ENCODE measurements at places on chromosomes 6 and 20.

GRCh38 chr6:220721-221475 is 71.4 kb upstream of the DUSP22 start:
- no peak for ATAC-seq

DNA sequence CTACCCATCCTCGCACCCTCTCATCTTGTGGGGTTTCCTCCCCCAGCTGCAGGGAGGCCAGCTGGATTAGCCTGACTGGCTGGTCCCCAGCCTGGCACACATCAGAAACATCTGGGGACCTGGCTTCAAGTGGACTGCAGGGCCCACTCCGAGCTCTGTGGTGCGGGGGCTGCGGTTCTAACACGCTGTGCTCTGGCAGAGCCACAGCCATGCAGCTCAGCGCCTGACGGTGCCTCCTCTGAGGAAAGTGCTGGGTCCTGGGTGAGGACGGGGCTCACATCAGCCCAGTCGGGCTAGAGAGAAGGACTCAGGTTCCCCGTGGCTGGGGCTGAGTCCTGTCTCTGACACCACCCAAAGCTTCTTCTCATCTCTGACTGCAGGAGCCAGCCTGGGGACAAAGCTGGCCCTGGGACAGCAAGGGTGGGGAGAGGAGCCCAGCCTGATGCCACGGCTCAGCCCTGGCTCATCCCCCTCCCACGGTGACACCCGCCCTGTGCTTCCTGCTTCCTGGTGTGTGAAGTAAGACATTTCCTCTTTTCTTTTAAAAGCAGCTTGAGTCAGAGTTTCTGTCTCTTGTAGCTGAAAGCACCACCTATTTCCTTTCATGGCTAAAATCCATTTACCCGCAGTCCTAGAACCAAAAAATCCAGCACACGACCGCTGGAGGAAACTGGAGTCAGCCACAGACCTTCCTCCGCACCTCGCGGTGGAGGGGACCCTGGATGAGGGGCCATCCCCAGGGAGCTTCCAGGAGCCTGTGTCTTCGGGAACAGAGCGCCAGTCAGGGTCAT is 127.4 kb upstream of the AFDN start:
- ATAC-seq: peak; percentile 92

- no peak for ATAC-seq
Observed at GRCh38 chr6:51655517-51655916, 431.9 kb downstream of the PKHD1 start.

DNA sequence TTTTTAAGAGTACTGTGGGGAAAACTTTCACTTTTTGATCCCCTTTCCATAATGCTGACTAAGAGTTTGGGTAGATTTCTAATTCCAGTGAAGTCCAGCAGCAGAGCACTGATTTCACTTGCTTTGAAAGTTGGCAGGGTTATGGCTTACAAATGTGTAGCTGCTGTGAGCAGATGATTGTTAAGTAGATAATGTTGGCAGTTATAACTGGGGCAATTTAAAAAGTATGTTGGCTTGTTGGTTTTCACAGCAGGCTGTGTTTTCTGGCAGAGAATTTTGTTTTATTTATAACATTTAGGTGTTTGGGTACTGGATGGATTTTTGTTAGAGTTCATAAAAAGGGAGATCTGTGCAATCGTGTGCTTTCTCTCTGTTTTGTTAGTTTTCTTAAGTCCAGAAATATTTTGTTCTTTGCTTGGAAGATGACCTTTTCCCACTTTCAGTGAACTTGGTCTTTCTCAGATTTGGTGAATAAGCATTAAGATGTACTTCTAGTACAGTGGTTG is 31.4 kb downstream of the AFDN start:
- ATAC-seq: no peak

DNA sequence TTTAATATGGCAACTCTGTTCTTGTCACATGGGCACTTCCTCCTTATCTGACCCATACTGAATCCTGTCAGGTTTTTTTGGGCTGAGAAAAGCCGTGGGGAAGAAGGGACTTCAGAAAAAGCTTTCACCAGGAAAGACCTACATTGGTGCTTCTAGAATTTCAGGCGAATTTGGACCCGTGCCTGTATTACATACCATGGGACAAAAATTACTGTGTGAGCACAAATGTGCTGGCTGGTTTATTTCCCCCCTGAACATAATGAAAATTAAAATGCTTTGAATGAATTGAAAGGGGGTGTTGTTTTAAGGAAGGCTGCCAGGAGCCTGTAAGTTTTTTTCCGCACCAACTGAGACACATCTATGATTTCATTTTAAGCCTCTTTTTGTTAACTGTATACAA is 29.6 kb downstream of the CAP2 start:
- ATAC-seq: no peak

- no peak for ATAC-seq
Observed at GRCh38 chr6:167845856-167846255, 19.1 kb downstream of the AFDN start.

- no peak for ATAC-seq
Observed at GRCh38 chr6:134980846-134981245, 30.9 kb upstream of the ALDH8A1 start.

DNA sequence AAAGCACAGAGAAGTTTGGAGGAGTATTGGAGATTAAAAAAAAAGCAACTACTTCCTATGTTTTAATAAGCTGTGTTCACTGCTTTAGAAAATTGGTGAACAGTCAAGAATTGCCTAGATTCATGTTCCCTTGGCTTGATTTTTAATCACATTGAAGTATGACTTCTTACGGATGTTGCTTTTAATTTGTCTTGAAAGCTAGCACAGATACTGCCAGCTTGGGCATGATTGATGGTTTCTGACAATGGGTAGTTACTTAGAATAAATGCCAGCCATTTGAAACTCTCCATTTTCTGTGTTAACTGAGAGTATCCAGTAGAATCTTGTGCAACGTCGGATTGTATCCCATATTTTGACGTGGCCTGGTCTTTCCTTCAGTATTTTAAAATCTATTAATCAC is 178.0 kb downstream of the DTNBP1 start:
- no peak for ATAC-seq

DNA sequence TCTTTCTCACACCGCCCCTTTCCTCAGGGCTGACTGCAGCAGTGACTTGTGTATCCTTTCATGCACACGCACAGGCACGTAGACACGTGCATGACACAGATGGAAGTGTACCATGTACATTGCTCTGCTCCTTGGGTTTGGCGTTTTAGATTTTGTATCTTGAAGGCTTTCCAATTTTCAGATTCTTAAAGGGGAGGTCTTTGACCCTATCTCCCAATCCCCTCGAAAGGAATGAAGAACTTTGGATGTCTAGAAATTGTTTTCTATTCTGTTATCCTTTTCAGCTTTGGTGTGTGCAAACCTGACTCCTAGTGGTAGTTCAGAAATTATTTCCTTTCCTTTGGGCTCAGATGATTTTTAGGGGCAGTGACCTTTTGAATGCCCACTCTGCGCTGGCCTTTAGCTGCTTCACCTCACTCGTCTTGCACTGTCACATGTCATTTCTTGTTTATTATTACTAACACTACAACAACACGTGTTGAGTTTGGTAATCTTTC is 63.0 kb downstream of the HIVEP1 start:
- peak; percentile 82 for ATAC-seq

DNA sequence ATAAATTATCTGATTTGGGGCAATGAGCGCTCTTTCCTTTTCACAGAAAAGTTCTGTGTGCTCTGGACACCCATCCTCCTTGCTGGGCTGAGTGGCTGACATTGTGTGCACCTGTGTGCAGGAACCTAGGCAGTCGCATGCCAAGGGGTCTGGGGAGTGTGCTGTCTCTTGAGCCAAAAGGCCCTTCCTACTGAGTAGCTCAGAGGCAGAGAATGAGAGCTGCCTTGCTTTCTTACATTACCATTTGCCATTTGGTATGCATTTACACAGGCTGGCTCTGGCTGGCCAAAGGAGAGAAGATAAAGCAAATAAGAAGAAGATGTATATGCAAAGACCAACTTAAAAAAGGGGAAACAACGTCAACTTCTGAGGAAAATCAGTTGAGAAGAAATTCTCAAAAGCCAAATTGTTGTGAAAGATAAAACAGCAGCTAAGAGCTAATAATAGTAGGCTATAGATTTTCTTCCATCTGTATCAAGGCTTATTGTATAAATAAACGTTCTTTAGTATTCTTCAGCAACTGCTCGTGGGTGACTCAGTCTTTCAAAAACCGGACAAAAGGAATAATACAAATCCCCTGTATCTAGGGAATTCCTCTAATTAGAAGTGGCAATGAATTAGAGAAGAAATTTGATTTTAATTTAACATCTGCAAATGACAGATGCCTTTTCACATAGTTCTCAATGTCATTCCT is 121.9 kb downstream of the INSM1 start:
- no peak for ATAC-seq

DNA sequence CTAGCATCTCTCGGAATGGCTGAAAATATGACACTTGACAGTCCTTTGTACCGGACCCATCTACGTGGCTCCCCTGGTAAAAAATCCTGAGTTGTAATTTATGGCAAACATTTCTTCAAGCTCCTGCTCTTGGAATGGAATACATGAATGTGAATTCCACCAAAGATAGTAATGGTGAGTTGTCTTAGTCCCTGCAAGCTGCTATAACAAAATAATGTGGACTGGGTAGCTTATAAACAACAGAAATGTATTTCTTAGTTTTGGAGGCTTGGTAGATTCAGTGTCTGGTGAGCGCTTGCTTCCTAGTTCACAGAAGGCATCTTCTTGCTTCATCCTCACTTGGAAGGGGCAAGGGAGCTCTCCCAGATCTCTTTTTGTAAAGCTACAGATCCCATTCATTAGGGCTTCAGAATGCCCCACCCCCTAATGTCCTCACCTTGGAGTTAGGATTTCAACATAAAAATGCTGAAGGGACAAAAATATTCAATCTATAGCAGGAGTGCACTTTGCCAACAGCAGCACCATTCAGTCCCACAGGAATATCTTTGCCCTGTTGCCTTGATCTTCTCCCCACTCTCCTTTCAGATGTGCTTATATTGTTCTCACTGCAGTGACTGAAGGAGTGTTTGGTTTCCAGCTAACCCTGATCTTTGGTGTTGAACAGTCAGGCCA is 167.8 kb upstream of the HDAC2 start:
- ATAC-seq: no peak

DNA sequence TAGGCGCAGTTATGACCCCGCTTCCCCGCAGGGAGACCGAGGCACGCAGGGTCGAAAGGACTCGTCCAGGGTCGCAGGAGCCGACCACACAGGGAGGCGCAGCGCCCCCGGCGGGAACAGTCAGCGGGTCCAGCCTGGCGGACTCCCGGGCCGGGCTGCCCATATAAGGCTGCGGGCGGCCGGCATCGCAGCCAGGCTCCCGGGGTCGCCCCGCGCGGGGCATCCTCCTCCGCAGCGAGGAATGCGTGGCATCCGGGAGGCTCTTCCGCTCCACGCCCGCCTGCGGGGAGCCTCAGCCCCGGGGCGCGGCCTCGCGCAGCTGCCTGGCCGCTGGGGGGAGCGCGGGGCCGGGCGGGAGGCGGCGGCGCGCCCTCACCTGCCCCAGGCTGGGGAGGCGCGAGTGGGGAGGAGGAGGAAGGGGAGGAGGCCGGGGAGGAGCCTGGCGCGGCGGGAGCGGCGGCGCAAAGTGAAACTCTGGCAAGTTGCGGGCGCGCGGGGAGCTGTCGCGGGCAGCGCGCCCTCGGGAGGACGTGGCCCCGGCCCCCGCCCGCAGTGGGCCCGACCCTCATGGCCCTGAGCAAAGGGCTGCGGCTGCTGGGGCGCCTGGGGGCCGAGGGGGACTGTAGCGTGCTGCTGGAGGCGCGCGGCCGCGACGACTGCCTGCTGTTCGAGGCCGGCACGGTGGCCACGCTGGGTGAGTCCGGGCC is at the start of gene SYNJ2:
Gene SYNJ2 (plus strand): TSS at position 469 of the 707 bp plus-strand sequence. CDS start 99 bp downstream, at position 568.
- peak; percentile 95 for ATAC-seq

DNA sequence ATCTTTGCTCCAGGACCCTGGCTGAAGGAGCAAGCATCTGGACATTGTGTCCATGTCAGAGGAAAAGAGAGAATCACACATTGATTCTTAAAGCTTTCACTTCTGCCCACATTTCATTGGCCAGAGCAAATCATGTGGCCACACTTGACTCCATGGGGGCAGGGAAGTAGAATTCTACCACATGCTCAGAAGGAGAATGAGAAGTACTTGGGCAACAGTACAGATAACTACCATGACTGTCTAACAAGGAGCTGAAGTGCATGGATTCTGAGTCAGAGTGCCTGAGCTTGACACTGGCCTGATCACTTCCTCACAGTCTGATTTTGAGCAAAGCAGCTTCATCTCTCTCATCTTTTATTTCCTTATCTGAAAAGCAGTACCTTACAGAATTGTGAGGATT is 38.6 kb downstream of the GHRH start:
- ATAC-seq: peak; percentile 76

GRCh38 chr6:14618759-14619418 is 501.3 kb downstream of the CD83 start:
- no peak for ATAC-seq

- ATAC-seq: no peak
Observed at GRCh38 chr6:6246544-6246943, 73.9 kb downstream of the F13A1 start.

DNA sequence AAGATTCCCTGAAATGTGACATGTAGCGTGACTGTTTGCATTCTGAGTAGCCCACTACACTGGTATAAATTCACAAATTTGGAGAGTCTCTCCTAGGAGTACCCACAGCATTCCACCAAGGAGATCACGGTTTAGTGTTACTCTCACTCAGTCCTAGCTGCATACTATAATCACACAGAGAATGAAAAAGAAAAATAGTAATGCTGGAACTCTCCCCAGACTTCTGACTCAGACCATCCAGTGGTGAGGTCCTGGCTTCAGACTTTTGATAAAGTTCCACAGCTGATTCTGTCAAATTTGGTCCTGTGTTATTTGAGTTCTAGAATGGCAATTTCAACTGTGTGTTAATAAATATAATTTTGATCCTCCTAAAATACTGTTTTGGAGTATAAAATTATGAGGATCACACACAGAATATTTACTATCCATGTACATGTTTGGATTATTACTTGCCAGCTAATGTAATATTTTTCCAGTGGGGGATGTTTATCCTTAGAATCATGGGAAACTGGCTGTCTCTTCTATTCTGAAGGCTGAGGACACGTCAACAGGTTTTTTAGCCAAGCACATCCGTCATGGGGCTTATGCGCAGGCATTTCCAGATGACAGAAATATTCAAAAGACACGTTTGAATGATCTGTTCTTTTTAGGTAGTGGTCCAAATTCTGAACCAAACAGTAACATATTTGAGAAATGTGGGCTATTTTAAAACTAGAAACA is 5.1 kb upstream of the KIAA0408 start:
- no peak for ATAC-seq

DNA sequence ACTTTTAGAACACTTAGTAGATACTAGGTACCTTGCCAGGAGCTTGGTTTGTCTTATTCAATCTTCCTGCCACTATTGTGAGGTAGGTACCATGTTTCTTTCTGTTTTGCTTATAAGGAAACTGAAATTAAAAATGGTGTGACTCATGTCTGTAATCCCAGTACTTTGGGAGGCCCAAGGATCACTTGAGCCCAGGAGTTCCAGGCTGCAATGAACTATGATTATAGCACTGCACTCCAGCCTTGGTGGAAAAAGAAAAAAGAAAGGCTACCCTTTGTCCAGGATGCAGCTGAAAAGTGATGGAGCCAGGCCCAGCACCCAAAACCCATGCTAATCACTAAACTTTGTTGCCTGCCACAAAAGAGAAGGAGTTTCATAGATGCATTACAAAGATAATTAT is 34.1 kb upstream of the LAMA4 start:
- no peak for ATAC-seq
